ENCODE measurements at places on chromosomes 5 and 9.

GRCh38 chr5:133742431-133742988 lies 130.2 kb upstream of the FSTL4 start:
- no peak for DNase-seq

GRCh38 chr5:166595274-166595951 lies 1696.0 kb upstream of the WWC1 start:
- no peak for DNase-seq

- no peak for DNase-seq
Observed at GRCh38 chr5:64514612-64515011, 8.8 kb downstream of the RGS7BP start.

DNA sequence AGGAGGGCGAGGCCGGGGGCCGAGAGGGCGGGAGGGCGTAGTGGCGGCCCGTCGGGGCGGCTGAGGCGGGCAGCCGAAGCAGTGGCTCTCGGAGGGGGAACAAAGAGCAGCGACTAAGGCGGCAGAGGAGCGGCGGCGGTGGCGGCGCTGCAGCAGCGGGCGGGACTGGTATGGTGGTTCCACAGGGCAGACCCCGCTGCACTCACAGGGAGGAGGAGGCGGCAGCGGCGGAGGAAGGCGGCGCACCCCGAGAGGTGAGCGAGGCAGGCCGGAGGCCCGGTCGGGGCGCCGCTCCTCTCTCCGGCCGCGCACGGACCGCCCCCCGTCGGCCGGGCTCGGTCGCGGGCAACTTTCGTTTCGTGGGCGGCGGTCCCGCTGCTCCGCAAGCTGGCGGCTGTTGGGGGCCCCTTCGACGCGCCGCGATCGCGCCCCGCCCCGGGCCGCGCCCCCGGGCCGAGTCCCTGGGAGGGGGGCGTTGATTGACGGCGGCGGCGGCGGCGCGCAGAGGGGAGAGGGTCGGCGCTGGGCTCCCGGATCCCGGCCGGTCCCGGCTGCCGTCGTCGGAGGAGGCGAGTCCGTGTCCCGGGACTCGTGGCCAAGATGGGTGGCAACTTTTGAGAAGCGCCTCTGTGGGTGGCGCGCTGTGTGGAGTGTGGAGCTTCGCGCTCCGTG lies 467 bp downstream of the CNOT6 start:
- peak; percentile 70 for DNase-seq

DNA sequence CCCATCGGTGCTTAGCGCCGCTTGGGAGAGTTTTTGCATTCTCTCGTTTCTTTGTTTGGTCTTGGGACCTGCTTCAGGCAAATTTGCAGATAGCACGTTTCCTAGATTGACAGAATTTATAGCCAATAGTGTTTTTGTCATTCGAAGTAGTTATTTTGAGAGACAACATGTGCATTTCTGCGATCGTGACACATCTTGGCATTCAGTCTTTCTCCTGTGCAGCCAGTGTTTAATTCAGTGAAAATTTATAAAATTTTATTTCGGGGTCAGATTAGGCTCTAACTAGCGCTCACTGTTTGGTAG lies 830 bp downstream of the PRRC1 start:
- DNase-seq: no peak

- DNase-seq: no peak
Observed at GRCh38 chr9:6723881-6724420, 33.8 kb upstream of the KDM4C start.
